ENCODE measurements at places on chromosomes 4 and X.

- no peak for DNase-seq
These were observed 178.3 kb upstream of the GYPA start for GRCh38 chr4:144318797-144319196.

- no peak for DNase-seq
These were observed 104.7 kb downstream of the NKX6-1 start for GRCh38 chr4:84394386-84394785.

GRCh38 chr4:8168232-8168631 is 9.6 kb upstream of the ABLIM2 start:
- DNase-seq: no peak

DNA sequence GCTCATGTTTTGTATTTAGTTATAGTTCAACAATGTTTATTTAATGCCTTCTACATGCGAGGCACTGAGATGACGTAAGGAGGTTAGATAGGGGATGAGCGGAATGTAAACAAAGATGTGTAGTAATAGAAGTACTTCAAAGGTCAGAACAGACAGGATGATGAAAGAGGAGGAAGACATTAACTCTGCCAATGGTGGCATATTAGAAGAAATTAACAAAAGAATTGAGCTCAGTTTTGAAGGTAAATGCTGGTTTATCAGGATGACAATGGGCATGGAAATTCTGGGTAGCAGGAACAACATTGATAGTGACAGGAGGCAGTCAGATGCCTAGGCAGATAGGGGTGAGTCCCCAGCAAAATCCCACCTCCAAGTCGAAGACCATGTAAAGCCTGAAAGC is 62.3 kb upstream of the PGRMC2 start:
- DNase-seq: no peak

DNA sequence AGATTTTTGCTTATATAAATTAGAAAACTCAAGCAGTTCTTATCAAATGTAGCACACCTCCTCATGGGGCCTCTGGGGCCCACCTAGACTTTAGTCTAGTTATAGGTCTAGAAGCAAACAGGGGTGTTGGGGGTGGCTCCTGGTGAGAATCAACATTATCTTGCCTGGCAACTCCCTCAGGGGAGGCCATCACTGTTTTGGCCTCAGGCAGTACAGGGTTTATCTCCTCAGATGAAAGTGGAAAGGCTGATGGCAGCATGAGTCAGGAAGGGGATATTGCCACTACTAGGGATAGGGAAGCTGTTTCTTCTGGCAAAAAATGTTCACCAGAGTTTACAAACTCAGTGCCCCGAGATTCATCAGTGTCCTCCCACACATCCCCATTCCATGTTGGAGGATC is 232.4 kb upstream of the BMP3 start:
- DNase-seq: no peak

- no peak for DNase-seq
These were observed 244.9 kb downstream of the NAP1L3 start for GRCh38 chrX:93428497-93428896.

- peak; percentile 74 for DNase-seq
These were observed 152.0 kb upstream of the SLC4A4 start for GRCh38 chr4:71186566-71187403.

GRCh38 chr4:125315576-125316400 is 1.0 kb downstream of the FAT4 start:
- DNase-seq: peak; percentile 13

Data from transverse colon (tissue), 4 donors.